ENCODE measurements at places on chromosomes 7 and 10.

GRCh38 chr7:26202019-26202990 is 760 bp downstream of the CBX3 start:
- DNase-seq, result peak; percentile 40

DNA sequence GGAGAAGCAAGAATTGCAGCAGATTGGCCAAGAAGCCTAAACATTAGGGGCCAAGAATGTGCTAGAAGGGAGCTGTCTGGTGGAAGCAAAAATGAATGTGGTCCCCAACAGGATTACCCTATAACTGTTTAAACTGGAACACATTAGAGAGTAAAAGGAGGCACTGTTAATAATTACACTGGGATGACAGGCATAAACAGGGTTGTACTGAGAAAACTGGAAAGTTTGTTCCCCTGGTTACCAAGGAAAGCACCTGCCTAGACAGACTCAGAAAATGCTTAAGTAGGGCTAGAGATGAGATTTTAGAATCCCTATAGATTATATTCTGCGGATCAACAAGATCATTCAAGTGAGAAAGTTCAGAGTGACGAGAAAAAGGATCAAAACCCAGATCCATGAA is 100.8 kb downstream of the CTTNBP2 start:
- no peak for DNase-seq

- no peak for DNase-seq
Observed at GRCh38 chr7:93062599-93062998, 55.2 kb downstream of the SAMD9 start.

DNA sequence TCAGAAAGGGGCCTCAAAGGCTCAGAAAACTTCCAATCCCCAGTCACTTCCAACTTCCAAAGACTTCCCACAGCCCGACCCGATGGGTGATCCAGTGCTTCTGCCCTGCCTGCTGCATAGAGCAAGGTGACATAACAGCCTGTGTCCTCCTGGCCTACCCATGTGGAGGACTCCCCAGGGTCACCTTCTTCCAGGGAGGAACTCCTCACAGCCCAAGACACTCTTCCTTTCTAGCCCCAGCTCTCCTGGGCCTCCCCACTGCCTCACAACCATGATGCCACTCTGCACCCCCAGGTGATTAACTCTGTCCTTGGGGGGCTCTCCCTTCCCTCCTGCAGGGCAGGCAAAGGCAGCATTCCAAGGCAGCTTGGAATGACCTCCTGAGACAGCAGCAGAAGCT is 158.4 kb upstream of the PDE1C start:
- DNase-seq, result no peak

- peak; percentile 59 for DNase-seq
Observed at GRCh38 chr10:117005026-117005526, at the start of gene SHTN1. SHTN1 (minus strand) TSS chr10:117005187; CDS start chr10:117005079, 108 bp downstream.

DNA sequence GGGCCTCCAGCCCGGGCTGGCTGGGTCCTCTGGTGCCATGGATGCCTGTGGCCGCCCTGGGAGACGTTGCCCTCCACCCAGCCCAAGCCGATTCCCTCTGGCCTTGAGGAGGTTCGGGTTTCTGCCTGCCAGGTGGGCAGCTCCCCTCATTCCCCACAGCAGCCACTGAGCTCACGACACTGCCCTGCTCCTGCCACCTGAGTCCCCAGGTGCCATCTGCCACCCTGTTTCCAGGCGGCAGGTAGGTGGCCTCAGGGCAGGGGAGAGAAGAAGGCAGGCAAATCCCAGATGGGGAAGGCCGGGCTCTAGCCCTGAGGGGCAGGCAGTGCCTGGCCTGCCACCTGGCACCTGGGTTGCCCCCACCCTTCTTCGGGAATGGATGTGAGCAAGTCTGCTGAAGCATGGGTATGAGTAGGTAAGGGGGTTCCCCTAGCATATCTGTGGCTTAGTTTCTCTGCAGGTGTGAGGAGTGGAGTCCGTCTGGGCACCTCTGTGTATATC is 92.2 kb upstream of the PPIF start:
- no peak for DNase-seq

DNA sequence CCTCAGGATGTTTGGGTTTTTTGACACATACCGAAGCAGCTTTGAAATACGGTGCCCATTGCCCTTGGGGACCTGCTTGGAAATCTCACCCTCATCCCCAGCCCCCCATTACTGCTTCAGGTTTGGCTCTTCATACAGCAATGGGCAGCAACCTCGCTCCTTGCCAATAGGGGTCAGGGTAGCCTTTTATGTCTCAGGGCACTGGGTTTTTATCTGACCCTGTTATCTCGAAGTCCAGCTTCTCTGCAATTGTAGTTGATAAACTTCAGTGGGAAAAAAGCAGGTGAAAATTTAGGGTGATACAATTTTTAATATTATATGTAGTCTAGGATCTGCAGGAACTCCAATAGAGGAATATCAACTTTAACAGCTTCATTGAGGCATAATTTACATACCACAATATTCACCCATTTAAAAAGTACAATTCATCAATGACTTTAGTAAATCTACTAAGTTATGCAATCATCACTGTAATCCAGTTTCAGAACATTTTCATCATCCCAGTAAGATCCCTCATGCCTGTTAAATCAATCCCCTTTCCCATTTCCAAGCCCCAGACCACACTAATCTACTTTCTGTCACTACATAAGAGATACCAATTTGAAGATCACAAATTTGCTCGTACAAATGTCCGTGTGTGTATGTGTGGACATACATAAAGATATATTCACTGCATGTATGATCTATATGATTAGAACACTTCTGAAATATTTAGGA is 386.2 kb downstream of the KCNMA1 start:
- peak; percentile 27 for DNase-seq

- DNase-seq, result no peak
Observed at GRCh38 chr10:24850727-24851296, 101.6 kb downstream of the PRTFDC1 start.

DNA sequence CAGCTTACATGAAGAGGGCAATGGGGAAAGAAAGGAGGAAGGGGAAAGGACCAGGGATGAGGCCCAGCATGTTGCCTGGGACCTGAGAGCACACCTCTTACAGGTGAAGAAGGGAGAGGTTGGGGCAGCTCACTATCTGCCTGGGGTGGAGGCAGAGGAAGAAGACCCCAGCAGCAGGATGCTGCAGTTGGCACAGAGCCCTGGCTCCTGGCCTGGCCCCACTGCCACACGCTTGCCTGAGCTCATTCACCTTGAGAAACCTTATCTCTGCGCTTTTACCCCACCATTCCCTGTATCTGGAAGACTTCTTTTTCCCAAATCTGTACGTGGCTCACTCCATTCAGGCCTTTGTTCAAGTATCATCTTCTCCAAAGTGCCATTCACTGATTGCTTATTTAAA is 147.8 kb upstream of the TMEM72 start:
- no peak for DNase-seq

- DNase-seq, result no peak
Observed at GRCh38 chr10:93225938-93226337, 152.2 kb downstream of the CYP26A1 start.
